ENCODE measurements at places on chromosomes 13 and 19.

GRCh38 chr13:26465514-26465913 lies 92.0 kb upstream of the WASF3 start:
- DNase-seq: no peak

GRCh38 chr13:77737583-77738200 lies 40.2 kb downstream of the SLAIN1 start:
- DNase-seq: no peak

DNA sequence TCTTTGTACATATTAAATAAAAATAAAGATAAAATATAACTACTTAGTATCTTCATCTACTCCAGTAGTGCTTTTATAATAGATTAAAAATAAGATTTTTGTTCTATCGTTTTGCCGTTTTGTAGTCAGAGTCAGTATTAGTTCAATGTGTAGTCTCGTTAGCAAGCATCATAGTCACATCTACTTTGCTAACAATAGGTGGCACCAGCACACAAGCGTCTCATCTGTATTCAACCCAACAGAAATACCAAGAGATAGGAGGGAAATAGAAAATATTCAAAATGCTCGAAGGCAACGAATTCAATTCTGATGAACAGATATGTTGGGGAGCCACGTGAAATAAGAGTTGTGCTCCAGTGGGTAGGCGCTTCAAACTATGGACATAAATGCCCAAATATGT lies 21.4 kb upstream of the MICU2 start:
- DNase-seq: no peak

- no peak for DNase-seq
Observed at GRCh38 chr19:16017138-16017490, 59.2 kb upstream of the TPM4 start.

- DNase-seq: no peak
Observed at GRCh38 chr13:80408270-80408669, 67.3 kb upstream of the SPRY2 start.

DNA sequence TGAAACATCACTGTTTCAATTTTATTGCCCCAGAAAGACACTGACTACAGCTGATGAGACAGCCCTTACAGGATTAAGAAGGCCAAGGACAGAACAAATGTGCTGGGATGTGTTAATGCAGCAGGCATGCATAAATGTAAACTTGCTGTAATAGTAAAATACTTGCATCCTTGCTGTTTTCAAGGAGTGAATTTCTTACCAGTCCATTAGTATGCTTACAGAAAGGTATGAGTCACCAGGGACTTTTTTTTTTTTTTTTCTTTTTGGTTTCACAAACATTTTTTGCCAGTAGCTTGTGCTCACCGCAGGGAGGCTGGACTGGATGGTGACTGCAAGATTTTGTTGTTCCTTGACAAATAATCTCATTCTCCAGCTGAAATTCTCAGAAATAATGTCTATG lies 55.1 kb downstream of the GPR180 start:
- DNase-seq: no peak

- DNase-seq: no peak
Observed at GRCh38 chr19:39277598-39277997, 9.4 kb downstream of the IFNL2 start.

GRCh38 chr19:5925830-5926427 lies 11.9 kb downstream of the CAPS start:
- no peak for DNase-seq

DNA sequence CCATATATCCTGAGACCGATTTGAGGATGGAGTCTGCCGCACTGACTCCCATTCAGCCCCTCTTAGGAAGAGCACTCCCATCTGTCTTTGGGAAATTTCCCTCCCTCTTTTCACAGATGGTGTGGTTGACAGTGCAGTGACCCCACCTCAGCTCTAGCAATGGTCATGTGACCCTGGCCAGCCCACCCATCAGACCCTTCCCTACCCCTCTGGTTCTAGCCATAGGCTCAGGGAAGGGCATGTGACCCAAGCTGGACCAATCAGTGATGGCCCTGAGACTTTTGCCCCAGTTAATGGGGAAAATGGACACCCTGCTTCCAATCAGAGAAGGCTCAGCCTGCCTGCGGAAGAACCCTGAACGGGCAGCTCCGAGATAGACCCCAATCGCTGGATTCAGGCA lies 26.3 kb downstream of the IL12RB1 start:
- no peak for DNase-seq

DNA sequence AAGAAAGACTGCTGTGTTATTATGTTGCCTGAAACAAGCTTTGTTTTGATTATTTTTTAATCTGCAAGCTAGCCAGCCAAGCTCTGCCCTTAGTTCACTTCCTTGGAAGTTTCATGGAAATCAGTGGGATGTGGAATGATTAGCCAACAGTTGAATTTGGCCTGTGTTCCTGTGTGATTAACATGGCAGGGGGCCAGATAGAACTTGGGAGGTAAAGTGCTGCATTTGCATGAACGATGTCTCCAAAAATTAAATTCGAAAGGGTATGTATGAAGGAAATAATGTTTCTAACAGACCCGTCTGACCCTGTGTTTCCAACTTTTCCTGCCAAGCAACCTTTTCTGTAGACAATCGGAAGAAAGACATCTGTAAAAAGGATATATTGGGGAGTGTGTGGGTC lies 32.2 kb downstream of the UFM1 start:
- DNase-seq: no peak

All from neural crest cell (in vitro differentiated cells).